Stimulated activated CD8-positive, alpha-beta memory T cell treated with anti-CD3 and anti-CD28 coated beads, Interleukin-15, amount 100 ng/mL, for 48 hours (primary cell): ENCODE measurements at places on chromosomes 3 and 15.

GRCh38 chr15:71811036-71811736 is 832 bp downstream of the NR2E3 start:
- DNase-seq = no peak

- no peak for DNase-seq
These were observed 430.0 kb downstream of the SHQ1 start for GRCh38 chr3:72418244-72418643.

GRCh38 chr3:169659096-169659819 is 4.3 kb downstream of the MECOM start:
- no peak for DNase-seq

- no peak for DNase-seq
These were observed 2.2 kb upstream of the FOXB1 start for GRCh38 chr15:60001610-60002527.

- no peak for DNase-seq
These were observed 535.2 kb downstream of the OCA2 start for GRCh38 chr15:27563765-27564370.

- DNase-seq = no peak
These were observed 14.1 kb upstream of the RPS17 start for GRCh38 chr15:82554351-82554750.

GRCh38 chr15:68852461-68852860 is 31.8 kb upstream of the ANP32A start:
- DNase-seq = no peak

GRCh38 chr3:10444511-10444910 is 60.9 kb downstream of the ATP2B2 start:
- no peak for DNase-seq

- DNase-seq = no peak
These were observed 77.0 kb downstream of the KLF13 start for GRCh38 chr15:31403606-31404005.

GRCh38 chr3:115691964-115692363 is 68.7 kb downstream of the GAP43 start:
- DNase-seq = no peak
